Placental epithelial cell (primary cell): ENCODE measurements at places on chromosomes 1 and 21. TPM values are rescaled to one million over a fixed set of nuclear protein-coding genes. Genes with fewer than 3 reads are reported as not detected.

The FAAP20 gene
- 19.2 and 22.2 TPM in 2 replicates for total RNA-seq

The CFHR3 gene
- total RNA-seq, result not detected in 2 replicates

The CCDC181 gene
- total RNA-seq, result not detected in 2 replicates

The NTMT2 gene
- total RNA-seq, result not detected in 2 replicates

The ORC1 gene
- 2.6 and 3.9 TPM in 2 replicates for total RNA-seq

The C1orf210 gene
- total RNA-seq, result 0.39 and 1.4 TPM in 2 replicates

The TBX19 gene
- total RNA-seq, result 1.5 and 3.1 TPM in 2 replicates

The ZBTB8A gene
- total RNA-seq, result 10.5 and 11.0 TPM in 2 replicates

The RCSD1 gene
- not detected in 2 replicates for total RNA-seq

The AMY1C gene
- total RNA-seq, result not detected in 2 replicates

The DCST1 gene
- 0.22 TPM in 1 of 2 replicates, not detected in the other for total RNA-seq

The PLPPR4 gene
- total RNA-seq, result not detected in 2 replicates

The DDX59 gene
- 19.4 and 24.3 TPM in 2 replicates for total RNA-seq

The LCE1E gene
- not detected in 2 replicates for total RNA-seq

The RGS1 gene
- total RNA-seq, result not detected in 2 replicates

The WLS gene
- 9.4 and 18.7 TPM in 2 replicates for total RNA-seq

The SLC30A7 gene
- total RNA-seq, result 26.3 and 70.1 TPM in 2 replicates

The HAO2 gene
- total RNA-seq, result 0.11 and 0.39 TPM in 2 replicates

The OR2T29 gene
- 9.4 and 19.7 TPM in 2 replicates for total RNA-seq

The VWA1 gene
- 46.0 and 64.8 TPM in 2 replicates for total RNA-seq

The KIAA1614 gene
- 12.8 and 22.4 TPM in 2 replicates for total RNA-seq

The TMPRSS15 gene
- not detected in 2 replicates for total RNA-seq

The WNT2B gene
- total RNA-seq, result 3.6 and 5.5 TPM in 2 replicates

The OR14K1 gene
- not detected in 2 replicates for total RNA-seq
